ENCODE measurements at places on chromosomes 3 and 15.

GRCh38 chr3:150887031-150887430 is 18.2 kb downstream of the MINDY4B start:
- no peak for DNase-seq

DNA sequence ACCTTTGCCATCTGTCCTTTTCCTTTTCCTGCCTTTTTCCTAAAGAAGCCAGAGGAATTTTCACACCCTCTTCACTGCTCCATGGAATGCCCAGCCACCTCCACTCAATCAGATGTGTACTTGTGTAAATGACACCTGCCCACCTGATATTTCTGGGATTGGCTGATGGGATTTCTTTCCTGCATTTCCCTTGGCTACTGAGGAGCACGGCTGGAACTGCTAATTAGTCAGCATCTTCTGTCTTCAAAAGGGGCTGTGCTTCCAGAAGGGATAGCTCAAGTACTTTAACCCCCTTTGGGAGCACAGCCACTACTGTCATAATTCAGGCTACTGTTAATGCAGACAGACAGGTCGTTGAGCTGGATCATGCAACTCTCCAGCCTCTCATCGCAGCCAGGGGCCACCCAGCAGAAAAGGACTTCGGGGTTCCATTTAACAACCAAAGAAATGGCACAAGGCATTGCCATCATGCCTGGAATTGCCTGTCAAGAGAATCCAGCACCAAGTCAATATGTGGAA is 38.6 kb downstream of the MGLL start:
- no peak for DNase-seq

GRCh38 chr15:27797765-27798164 is 301.4 kb downstream of the OCA2 start:
- no peak for DNase-seq

- no peak for DNase-seq
Observed at GRCh38 chr3:15884132-15884531, 86.4 kb upstream of the ANKRD28 start.

- DNase-seq = peak; percentile 13
Observed at GRCh38 chr3:131386429-131387165, 5.0 kb downstream of the NUDT16 start.

GRCh38 chr3:66443118-66443803 is 57.6 kb downstream of the LRIG1 start:
- DNase-seq = no peak

DNA sequence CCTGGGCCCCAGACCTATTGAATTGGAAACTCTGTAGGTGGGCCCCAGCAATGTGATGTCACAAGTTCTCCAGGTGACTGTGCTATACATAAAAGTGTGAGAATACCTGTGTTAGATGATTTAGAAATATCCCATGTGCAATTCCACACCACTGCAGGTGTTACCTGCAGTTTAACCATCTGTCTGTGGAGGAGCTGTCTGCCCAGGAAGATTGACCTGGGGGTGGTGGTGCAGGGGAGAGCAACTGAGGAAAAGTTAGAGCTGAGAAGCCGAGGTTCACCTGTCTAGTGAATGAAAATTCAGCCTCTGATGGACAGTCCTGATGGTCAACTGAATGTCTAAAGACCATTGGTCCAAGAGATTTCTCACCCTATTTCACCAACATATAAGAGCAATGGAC is 132.2 kb upstream of the SLC24A5 start:
- DNase-seq = no peak

DNA sequence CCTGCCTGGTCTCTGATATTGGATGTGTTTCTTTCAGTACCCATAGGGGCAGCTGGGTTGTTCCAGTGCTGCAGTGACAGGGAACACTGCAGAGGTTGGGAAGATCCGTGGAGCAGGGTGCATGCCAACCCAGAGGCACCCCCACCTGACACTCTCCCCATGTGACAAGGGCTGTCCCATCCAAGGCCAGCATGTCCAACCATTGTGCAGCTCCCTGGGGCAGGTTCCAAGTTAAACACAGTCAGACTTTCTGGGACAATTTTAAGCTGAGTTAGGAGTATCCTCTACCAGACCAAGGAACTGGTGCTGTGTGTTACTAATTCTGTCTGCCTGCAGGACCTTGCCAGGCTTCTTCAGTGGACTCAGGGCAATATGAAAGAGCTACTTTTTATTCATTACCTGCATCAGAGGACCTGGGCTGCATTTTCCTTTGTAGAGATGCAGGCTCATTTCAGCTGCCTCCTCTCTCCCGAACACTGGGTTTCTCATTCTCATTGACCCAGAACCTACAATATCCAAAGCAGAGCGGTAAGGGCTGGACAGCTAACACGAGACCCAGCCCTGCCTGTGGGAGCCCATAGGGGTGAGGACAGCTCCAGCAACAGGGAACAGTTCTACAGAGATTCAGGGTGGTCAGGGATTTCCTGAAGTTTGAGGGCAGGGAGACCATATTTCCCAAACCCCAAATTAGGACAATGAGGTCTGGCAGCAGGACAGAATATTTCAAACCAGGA is 72.7 kb downstream of the SPSB4 start:
- DNase-seq = no peak

DNA sequence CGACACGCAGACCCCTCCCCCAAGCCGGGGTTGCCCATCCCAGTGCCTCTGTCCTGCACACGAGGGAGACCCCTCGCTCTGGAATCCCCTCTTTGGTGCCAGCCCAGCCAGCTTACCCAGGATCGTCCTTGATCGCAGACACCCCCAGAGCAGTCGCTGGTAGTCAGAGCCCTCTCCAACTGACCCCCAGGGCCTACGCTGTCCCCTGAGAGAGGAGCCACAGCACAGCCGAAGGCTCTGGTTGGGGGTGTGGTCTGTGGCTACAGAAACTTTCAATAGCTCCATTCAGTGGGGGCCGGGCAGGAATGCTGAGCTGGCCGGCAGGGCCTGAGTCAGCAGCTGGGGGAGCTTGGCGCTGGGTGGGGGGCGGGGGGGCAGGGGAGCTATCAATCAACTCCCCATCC is at the start of gene LCTL:
Gene LCTL, minus strand, starts transcription at position 258 of the 404 bp plus-strand sequence. CDS start 633 bp downstream, outside the sequence.
- DNase-seq = no peak

- no peak for DNase-seq
Observed at GRCh38 chr15:67138891-67139855, 73.8 kb downstream of the SMAD3 start.

- no peak for DNase-seq
Observed at GRCh38 chr3:113983544-113983943, 35.7 kb downstream of the ZDHHC23 start.

Measured in CD4-positive, alpha-beta T cell treated with Interleukin-17A for 1 hour (primary cell).